ENCODE measurements at places on chromosomes 5 and 9. TPM values are rescaled to one million over a fixed set of nuclear protein-coding genes. Genes with fewer than 3 reads are reported as not detected.

GRCh38 chr9:123438821-123439220 is 82.8 kb downstream of the CRB2 start:
- DNase-seq, result no peak

- DNase-seq, result no peak
Measured at GRCh38 chr9:93648181-93648580, 71.8 kb downstream of the PHF2 start.

DNA sequence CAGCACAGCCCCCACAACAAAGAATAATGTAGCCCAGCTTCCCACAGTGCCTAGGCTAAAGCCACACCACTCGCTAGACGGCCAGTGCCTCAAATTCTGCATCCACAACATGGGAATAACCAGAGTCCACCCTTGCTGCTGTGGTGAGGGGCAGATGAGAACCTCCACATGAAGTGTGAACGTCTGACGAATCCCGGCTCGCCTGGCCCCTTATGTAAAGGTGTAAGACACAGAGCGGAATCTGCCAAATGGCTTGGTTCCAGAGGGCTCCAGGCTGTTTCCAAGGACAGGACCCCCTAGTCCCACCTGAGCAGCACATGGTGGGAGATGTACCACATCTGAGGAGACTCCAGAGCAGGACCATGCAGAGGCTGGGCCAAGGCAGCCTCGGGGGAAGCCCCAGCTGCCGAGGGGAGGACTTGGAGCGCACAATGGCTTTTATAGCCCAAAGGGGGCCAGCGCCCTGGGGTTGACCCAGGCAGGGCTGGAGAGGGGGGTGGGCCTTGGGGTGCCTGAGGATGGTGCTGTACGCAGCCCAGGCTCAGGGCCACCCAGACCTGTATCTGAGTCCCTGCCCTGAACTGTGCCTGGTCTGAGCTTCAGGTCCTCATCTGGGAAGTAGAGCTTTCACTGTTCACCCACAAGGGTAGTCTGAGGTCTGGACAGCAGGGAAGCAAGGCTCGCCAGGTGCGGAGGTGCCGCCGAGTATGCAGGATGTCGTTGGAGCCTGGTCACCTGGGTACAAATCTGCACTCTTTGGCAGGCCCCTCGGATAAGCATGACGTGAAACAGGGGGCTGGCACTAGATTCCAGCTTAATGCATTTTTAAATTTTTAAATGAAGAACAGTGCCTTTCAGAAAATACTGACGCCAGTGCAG is 24.9 kb upstream of the SLC25A51 start:
- no peak for DNase-seq

GRCh38 chr9:138073408-138073807 is 195.8 kb downstream of the CACNA1B start:
- DNase-seq, result no peak

- peak; percentile 14 for DNase-seq
Measured at GRCh38 chr5:93894601-93895354, 153.4 kb upstream of the POU5F2 start.

- DNase-seq, result no peak
Measured at GRCh38 chr5:19369048-19369447, 619.0 kb downstream of the CDH18 start.

- no peak for DNase-seq
Measured at GRCh38 chr5:165015126-165015525, 1509.7 kb downstream of the MAT2B start.

DNA sequence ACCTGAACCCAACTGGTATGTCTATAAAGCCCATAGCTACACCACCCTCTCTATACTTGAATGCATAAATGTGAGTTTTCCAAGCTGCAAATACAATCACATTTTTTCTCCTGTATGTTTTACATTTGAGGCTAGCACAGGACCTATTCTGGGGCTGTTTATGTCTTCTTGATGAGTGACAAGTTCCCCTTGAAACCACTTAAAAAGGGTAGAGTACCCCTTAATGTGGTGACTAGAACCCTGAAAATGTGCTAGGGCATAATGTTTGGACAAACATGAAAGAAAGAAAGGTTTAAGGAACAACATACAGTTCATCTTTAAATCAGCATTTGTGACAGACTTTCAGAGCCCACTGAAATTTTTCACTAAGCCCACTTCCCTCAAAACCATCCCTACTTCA is 25.2 kb upstream of the GLIS3 start:
- no peak for DNase-seq

DNA sequence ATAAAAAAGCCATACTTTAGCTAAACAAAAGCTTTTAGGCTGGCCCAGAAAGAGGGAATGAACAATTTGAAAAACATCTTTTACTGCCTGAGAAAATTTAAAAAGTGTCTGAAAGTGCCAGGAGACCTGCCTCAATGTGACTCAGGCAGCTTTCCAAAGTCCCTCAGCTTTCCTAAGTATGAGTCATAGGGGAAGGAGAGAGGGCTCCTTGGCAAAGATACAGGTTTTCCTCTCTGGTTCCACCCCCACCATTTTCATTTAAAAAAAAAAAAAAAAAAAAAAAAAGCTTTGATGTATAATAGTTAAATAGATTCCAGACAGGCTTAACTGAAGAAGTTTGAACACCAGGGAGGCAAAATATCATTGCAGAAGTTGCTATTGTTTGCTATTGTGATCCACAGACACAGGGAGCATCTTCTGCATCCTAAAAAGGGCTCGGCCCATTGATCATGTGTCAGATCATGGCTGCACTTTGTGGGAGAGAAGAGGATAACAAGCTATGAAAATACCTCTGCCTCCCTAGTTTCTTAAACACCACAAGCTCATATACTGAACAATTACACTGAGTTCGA is 71.5 kb downstream of the MRPS27 start:
- peak; percentile 74 for DNase-seq

DNA sequence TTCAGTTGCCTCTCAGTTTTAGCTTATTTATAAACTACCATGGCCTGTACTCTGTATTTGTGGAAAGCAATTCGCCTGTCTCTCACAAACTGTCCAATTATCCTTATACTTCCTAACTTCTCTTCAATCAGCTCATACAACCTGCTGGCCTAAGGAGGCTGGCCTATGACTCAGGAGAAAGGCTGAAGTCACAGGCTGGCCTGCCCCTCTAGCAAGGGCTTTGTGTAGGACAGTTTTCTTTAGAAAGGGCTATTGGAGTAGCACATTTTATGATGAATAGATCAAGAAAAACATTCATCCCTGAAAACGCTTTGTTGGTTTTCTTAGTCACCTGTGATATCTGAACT is 988.7 kb upstream of the ARRDC3 start:
- no peak for DNase-seq

DNA sequence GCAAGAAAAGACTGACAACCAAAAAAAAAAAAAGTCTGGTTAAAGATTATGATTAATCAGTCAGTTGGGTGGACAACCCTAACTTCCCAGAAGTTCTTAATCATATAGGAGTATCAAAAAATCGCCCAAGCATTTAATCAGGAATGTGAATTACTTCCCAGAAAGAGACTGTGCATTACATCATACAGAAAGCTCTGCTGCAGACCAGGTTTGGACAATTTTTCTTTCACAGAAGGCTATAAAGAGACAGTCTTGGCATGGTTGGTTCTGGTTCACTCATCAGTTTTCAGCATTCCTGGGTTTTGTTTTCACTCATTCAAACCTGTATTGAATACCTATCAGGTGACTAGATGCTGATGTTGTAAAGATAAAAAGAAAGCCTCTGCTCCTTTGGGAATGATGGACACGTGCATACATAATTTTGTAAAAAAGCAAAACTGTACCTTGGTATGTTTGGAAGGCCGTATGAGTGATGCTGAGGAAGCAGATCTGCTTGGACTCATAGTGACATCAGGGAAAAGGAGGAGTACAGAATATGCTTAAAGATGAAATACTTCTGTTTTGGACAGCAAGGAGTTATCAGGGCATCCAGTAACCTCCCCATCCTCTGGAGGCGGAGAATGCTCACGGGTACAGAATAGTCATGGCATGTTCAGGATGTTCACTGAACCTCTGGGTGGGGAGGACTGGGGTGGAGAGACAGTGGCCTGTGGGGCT is 178.4 kb downstream of the GNA14 start:
- DNase-seq, result no peak

DNA sequence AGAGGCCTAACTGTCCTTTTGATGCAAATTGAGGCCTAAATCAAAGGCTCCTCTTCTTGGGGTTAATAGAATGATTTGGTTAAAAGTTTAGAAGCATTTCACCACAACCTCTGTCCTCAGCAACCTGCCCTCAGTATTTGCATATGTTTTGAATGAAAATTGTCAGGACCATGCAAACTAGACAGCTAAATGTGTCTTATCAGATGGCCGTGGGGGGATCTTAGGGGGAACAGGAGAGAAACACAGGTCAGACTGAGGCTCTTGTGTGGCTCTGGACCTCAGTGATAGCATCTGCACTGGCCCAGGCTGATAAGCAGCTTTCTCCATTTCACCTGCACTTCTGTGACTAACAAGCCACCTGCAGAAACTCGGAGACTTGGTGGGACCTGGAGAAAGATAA is 49.0 kb downstream of the FOXI1 start:
- no peak for DNase-seq

- no peak for DNase-seq
Measured at GRCh38 chr5:60883229-60883628, 39.2 kb upstream of the ELOVL7 start.

NXNL2 gene
- 0.72 TPM for total RNA-seq

DNA sequence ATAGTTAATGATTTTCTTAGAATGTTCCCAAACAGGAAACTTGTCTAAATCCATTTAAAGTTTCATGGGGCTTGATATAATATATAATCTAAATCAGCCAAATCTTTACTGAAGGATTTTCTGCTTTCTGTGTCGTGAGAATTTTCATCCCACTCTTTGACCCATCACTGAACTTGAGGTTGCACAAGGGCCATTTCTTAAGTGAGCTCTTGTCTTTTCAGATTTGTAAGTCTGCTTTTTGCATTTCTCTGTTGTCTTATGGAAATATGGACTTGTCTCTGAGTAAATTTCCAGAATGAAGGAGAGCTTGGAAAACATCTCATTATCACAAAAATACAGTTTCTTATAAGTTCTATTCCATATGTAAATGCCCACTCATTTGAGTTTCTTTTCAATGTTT is 149.2 kb upstream of the ARRDC3 start:
- no peak for DNase-seq

DNA sequence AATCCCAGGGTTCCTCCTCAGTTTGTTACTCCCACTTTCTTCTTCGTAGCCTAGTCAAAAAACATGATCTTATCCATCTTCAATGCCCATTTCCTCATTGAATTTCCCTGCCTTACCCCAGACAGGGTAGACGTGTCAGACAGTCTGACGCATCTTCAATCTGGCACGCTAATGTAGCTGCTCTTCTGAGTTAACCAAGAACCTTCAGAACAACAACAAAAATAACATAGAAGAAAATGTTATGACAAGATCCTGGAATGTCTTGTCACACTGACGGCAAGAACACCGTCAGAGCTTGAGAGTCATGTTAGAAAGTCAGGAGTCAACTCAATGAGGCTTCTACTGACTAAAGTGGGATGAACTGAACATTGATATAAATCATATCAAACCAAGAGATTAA is 122.7 kb upstream of the SPDL1 start:
- DNase-seq, result no peak

GRCh38 chr5:133155326-133155969 is 103.6 kb downstream of the HSPA4 start:
- DNase-seq, result no peak

- peak; percentile 68 for DNase-seq
Measured at GRCh38 chr5:173246511-173246910, 11.5 kb upstream of the NKX2-5 start.

FGD3 gene
- 7.1 TPM for total RNA-seq

GRCh38 chr9:123232332-123232731 is 36.1 kb downstream of the STRBP start:
- no peak for DNase-seq

SLC6A18 gene
- total RNA-seq, result not detected

DNA sequence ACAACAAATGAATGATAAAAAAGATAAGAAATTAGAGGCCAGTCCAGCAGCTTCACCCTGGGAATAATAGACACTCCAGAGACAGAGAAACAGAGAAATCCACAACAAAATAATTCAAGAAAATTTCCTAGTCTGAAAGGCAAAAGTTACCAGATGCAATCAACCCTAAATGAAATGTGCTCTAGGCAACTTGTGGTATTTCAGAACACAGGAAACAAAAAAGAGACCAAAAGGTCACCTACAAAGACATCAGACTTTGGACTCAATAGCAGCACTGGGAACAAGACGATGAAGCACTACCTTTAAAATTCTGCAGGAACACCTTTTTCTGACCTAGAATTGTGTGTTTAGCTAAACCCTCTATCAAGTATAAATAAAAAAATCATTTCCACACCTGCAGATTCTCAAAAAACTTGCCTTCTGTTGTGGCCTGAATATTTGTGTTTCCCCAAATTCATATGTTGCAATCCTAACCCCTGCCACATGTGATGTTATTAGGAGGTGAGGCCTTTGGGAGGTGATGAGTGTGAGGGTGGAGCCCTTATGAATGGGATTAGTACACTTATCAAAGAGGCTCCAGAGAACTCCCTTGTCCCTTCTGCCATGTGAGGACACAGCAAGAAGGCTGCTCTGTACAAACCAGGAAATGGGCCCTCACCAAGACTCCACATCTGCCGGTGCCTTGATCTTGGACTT is 5.9 kb upstream of the MAPK9 start:
- DNase-seq, result no peak

GRCh38 chr5:10377081-10377480 is 23.6 kb downstream of the MARCHF6 start:
- DNase-seq, result no peak

- DNase-seq, result no peak
Measured at GRCh38 chr9:83651558-83651957, 28.6 kb downstream of the IDNK start.

FYB1 gene
- total RNA-seq, result 9.0 TPM

DNA sequence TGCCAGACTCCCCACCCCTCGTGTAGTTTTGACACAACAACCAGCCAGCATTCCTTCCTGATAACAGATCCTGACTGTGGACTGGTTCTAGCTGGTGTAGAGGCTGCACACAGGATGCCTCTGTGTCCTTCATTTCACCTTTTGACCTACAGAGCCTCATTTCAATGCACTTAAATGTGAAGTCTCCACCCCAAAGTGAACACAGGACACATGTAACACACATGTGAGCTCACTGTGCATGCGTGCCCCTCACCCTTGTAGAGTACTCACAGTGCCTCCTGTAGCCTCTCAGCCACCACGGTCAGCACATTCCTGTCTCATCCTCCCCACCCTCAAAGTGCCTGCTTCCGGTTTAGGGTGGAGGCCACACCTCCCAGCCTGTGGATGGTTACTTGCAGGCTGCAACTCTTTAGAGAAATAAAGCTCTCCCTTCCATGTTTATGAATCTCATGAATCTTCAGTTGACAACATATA is 11.6 kb upstream of the NKD2 start:
- no peak for DNase-seq
